SK-N-SH (cell line): ENCODE measurements at places on chromosomes 1 and 21.

- DNase-seq = no peak
These were observed 181.2 kb upstream of the SNX7 start for GRCh38 chr1:98480271-98480670.

DNA sequence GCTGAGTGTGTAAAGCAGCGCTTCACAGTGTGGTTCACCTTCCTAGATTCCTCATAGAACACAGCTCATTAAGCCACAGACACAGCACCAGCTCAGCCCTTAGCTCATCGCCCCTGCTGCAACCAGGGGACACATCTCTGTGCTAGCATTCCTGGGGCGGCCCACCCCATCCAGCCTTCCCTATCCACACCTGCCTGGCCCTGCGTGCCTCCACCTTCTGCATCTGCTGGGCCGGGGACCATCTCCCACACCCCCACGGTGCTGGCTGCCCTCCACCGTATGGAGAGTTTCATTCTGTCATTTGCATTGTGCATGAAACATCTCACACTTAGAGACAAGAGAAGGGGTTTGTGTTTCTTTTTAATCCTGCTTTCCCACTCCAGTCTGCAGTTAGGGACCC lies 35.8 kb upstream of the PRSS38 start:
- no peak for DNase-seq

GRCh38 chr1:2135441-2135841 lies 59.1 kb downstream of the FAAP20 start:
- peak; percentile 69 for DNase-seq

DNA sequence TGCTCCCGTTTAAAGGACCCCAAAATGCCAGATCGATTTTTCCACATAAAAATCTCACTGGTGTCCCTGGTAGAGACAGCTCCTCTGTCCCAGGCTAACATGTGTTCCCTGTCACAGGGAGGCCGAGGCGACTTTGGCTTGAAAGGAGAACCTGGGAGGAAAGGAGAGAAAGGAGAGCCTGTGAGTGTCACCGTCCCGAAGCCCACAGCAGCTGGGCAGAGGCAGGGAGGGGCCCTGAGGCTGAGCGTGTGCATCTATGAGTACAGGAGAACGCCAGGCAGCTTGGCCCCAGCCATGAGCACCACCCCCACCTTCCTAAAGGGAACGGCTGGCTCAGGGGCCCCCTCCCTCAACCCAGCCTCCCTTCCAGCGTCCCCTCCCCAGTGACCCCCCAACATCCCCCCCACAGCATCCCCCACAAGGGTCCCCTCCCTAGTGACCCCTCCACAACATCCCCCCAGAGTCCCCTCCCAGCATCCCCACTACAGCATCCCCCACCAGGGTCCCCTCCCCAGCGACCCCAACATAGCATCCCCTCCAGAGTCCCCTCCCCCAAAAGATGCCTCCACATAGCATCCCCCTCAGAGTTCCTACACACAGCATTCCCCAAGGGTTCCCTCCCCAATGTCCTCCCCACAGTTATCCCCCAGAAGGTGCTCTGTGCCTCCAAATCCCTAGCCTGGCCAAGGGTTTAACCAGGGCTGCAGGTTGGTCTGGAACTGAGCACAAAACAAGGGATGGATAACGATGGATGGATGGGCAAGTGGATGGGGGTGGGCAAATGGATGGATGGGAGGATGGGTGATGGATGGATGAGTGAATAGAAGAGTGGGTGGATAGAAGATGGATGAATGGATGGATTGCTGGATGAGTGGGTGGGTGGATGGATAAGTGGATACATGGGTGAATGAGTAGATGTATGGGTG lies 25.1 kb downstream of the COL6A2 start:
- DNase-seq = peak; percentile 21

- DNase-seq = no peak
These were observed 111.1 kb downstream of the CLIC6 start for GRCh38 chr21:34779860-34780259.

DNA sequence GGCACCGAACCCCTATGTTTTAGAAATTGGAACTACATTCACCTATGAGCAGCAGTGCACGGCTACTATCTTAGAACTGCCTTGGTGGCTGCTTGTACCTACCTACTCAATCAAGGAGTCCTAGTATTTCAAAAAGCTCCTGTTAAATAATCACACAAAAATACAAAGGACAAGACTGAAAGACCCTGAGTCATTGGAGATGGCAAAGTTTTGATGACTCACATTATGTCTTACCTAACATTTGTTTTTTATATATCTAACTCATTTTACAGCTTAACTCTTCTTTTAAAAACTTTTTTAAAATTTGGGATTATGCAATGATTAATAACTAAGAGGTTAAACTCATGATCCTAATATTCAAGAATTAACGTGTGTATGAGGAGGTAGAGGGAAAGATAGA lies 1206.0 kb upstream of the TMPRSS15 start:
- DNase-seq = no peak

DNA sequence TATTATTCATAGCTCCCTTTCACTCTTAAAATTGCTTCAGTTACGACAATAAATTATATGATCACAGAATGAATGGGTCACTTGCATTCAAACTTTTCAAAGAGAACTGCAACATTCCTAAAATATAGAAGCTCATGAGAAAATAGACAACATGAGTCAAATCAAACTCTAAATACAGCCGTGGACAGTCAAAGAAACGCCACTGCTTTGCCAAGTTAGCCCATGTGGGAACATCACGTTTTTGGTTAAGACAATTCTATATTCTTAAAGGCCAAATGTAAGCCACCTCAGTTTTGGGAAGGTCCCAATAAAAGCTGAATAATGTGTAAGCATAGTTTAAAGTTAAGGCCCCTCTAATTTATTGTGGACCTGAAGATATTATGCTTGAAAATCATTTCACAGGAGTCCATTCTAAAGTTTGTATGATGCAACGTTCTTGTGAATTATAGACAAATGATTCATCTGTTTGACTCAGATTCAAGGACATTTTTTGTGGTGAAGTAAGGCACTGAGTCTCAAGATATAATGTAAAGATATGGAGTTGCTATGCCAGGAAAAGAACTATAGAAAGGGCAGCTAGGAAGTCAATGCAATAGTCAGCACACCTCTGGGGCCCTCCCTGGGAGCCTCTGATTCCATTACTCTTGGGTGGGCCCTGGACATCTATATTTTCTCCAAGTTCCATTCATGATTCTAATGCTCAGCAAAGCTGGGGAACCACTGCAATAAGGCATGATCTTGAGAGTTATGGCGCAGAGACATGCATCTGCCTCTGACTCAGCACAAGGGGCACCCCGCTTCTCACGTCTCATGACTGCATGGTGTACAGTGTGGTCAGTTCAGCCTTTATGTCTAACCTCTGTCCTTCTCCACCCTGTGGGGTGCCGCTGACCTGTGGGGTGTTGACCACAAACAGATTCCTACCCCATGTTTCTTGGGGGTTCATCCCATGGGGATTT lies 33.9 kb downstream of the ETS2 start:
- no peak for DNase-seq
